ENCODE measurements at places on chromosomes 2 and 18. TPM values are rescaled to one million over a fixed set of nuclear protein-coding genes. Genes with fewer than 3 reads are reported as not detected.

- DNase-seq = no peak
These were observed 102.7 kb downstream of the CSRNP3 start for GRCh38 chr2:165572151-165572550.

GRCh38 chr2:214127170-214127569 is 283.7 kb upstream of the VWC2L start:
- no peak for DNase-seq

The C2orf80 gene
- total RNA-seq = not detected

- no peak for DNase-seq
These were observed 177.2 kb downstream of the MYO3B start for GRCh38 chr2:170354855-170355780.

- DNase-seq = no peak
These were observed 6.2 kb downstream of the MBD2 start for GRCh38 chr18:54218299-54218698.

DNA sequence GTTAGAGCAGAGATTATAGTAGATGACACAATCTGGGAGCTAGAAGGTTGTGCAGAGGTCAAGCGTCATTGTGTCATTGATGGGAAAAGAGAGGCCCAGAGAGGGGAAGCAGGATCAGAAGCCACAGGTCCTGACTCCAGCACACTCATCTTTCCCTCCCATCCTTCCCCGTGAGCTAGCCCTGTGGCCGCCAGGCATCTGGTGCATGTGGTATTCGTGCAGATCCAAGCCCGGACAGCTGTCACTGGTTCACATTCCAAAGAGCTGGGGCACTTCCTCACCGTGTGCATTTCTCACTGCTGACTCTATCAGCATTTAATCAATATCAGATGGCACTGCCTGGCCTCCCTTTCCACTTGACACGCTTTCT is 94.1 kb upstream of the THOC1 start:
- peak; percentile 98 for DNase-seq

DNA sequence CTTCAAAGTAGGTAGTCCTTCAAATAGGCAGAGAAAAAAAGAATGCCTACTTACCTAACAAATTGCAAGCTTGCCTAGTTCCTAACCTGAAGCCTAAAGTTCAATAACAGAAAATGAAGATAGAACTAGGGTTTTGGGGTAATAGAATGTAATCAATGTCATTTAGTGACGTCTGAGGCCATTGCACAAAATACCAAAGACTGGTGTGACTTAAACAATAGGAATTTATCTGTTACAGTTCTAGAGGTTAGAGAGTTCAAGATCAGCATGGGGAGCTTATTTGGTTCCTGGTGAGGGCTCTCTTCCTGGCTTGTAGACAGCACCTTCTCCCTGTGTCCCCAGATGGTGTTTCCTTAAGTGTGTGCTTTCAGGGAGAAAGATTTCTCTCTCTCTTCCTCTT is 4.7 kb upstream of the NPC1 start:
- peak; percentile 45 for DNase-seq

DNA sequence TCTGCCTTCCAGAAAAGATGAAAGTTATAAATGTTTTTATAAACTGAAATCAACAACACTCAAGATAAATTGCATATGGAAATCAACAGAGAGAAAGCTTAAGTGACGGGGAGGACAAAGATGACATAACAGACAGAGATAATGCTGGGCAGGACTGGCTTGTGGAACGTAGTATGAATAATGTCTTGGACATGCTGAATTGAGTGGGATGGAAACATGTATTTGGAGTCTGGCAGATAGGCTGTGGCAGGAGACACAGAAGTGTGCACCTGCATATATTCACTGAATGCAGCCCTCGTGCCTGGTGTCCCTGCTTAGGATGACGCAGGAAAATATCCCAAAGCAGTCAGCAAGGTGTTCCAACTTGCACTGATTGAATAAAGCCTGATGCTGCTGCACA is 318.2 kb downstream of the CBLN2 start:
- no peak for DNase-seq

The ALPP gene
- not detected for total RNA-seq

The SH3RF3 gene
- total RNA-seq = 5.2 TPM

The PKDCC gene
- total RNA-seq = 9.9 TPM

- DNase-seq = no peak
These were observed 520.0 kb downstream of the TXNL1 start for GRCh38 chr18:56118422-56118821.

DNA sequence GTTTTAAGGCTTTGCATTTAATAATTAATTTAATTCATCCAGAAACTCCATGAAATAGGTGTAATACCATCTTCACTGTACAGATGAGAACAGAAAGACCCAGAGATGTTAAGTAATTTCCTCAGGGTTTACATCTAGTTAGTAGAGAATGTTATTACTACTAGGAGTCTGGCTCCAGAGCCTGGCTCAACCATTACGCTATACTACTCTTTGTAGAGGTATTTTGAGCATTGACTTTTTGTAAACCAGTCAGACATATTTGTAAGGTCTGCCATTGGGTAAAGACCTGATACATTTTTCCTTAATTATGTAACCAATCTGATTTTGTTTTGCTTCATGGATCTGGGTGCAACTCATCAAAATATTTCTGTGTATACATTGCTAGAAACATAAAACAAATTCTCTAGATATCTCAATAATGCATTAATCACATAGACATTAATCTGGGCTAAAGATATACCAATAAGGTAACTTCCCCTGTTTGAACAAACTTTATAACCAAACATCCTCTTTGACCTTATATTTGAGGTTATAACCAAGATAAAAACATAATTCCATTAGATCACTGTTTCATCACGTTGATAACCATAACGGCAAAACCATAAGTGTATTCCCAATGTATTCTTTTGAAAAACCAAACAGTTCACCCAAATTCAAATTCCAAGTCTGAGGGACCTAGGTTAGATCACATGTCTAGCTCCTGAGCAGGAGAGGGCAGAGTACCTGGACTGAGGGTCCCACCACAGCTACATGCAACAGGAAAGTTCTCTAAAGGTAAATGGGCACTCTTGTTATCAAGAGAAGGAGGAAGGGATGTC is 135.0 kb downstream of the IKZF2 start:
- DNase-seq = no peak

GRCh38 chr18:54914816-54915215 is 44.4 kb downstream of the CCDC68 start:
- DNase-seq = no peak

DNA sequence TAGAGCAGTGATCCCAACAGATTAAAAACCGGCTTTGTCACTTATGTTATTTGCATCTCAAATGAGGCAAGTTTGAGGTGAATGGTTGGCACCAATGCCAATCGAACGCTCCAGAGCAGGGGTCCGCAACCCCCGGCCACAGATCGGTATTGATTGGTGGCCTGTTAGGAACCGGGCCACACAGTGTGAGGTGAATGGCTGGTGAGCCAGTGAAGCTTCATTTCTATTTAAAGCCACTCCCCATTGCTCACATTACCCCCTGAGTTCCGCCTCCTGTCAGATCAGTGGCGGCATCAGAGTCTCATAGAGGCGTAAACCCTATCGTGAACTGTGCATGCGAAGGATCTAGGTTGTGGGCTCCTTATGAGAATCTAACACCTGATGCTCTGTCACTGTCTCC is 132.0 kb downstream of the TMEM182 start:
- no peak for DNase-seq

DNA sequence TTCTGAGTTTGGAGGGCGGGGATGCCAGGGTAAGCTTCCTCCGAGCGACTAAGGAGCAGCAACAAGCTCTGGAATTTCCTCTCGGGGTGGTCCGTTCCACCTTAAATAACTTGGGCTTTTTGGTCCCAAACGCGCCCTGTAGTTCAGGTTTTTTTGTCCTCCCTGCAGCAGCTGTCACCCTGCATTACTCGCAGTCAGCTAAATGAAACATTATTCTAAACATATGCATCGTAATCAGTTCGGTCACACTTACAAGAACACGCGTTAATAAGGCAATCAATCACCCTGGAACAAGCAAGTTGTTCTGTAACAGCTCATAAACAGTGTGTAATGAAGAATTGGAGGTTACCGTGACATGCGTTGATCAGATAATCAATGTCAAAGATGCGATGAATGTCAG is 8.3 kb downstream of the EVX2 start:
- DNase-seq = no peak

GRCh38 chr2:221911321-221911720 is 339.2 kb upstream of the EPHA4 start:
- no peak for DNase-seq

The RAB27B gene
- total RNA-seq = 0.54 TPM

The SLC9A2 gene
- not detected for total RNA-seq

- no peak for DNase-seq
These were observed 198.9 kb downstream of the BCL2 start for GRCh38 chr18:63120620-63121019.

The UGT1A8 gene
- not detected for total RNA-seq

DNA sequence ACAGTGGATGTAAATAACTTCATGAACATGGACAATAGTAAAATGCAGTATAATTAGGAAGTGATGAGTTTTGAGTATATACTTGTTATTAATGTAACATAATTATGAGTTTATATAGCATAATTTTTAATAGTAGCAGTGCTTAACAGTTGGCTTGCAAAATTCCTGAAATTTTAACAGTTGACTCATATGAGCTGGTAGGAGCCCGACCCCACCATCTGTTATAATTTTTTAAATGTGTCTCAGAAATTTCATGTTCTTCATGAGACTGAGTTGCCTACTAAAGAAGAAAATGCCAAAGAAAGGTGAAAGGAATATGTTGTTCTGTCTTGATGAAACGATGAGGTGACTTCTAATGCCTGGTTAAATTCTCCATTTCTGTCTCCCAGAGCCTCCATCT is 62.6 kb downstream of the ITGB1BP1 start:
- DNase-seq = peak; percentile 57

GRCh38 chr18:77045677-77046076 is 86.9 kb downstream of the MBP start:
- no peak for DNase-seq

GRCh38 chr2:61006486-61007105 is 10.9 kb upstream of the PEX13 start:
- no peak for DNase-seq

- DNase-seq = no peak
These were observed 124.5 kb downstream of the CTIF start for GRCh38 chr18:48663096-48663930.

DNA sequence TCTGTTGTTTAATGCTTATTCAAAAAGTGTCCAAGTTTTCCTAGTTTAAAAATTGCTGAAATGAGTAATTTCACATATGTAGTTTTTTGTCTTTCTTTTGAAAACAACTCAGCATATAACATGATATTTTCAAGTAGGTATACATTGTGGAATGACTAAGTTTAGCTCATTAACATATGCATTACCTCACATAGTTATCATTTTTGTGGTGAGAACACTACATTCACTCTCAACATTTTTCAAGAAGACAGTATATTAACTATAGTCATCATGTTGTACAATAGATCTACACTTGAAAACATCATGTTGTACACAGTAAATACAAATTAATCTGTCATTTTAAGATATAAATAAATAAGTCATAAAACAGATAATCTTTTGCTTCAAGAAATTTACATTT is 340.0 kb downstream of the CCDC85A start:
- DNase-seq = no peak

GRCh38 chr2:241637018-241637794 is at the start of the genes ATG4B and THAP4:
Gene ATG4B, plus strand, starts transcription at chr2:241637693. Its CDS starts 22 bp downstream, at chr2:241637715.
Gene THAP4, minus strand, starts transcription at chr2:241637158. Its CDS starts 141 bp downstream, at chr2:241637017.
- DNase-seq = peak; percentile 93

GRCh38 chr2:237547841-237548416 is 18.4 kb upstream of the PRLH start:
- no peak for DNase-seq

- DNase-seq = peak; percentile 93
These were observed 264.3 kb upstream of the RASGRP3 start for GRCh38 chr2:33212151-33212550.

DNA sequence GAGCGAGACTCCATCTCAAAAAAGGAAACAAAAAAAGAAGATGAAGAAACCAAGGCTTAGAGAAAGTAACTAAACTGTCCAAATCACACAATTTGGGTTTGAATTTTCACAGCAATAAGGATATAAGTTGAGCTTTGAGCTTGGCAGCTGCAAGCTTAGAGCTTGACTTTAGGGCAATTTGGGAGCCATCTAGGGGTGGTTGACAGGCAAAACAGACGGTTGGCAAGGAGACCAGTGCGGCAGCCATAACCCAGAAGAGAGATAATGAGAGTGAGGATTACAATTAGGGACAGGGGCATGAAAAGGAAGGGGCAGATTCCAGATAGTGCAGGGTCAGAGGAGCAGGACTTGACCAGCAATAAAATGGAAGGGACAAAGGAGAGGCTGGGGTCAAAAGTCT is 382.2 kb upstream of the HNRNPA3 start:
- peak; percentile 13 for DNase-seq

DNA sequence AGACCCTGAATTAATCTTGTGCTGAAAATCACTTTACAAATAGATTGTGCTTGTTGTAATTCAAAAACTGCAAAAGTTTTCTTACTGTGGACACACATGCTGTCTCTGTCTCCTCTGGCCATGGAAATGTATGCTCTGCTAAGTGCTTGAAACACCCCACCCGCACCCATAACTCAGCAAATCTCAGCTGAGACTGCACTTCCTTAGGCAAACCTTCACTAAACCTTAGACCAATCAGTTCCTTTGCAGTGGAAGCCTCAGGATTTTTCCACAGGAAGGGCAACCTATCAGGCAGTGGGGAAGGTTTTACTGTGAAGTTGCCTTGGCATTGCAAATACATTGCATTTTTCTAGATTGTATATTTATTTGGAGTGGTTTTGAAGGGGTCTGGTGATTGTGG is 62.2 kb upstream of the PLA2R1 start:
- no peak for DNase-seq

DNA sequence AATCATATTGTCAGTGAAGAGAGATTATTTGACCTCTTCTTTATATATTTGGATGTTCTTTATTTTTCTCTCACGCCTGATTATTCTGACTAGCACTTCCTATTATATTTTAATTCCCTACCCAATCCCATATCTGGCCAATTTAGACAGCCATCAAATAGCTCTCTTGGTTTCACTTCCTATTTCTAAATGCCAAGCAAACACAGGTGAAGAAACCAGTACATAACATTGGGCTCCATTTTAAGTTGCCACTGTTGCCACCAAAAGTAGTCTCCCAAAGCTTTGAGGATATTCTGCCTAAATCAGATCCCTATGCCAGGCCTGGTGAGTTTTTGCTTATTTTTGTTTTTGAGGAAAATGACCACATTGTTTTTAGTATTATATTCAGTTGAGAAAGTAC is 547.0 kb downstream of the MBD2 start:
- no peak for DNase-seq

The REG3G gene
- total RNA-seq = not detected

The MC2R gene
- total RNA-seq = not detected

- peak; percentile 92 for DNase-seq
These were observed 160.4 kb downstream of the NUP35 start for GRCh38 chr2:183284606-183285005.

GRCh38 chr2:166958986-166959481 is 70.8 kb downstream of the XIRP2 start:
- DNase-seq = no peak

The WDFY1 gene
- total RNA-seq = 81.2 TPM

The PDCL3 gene
- total RNA-seq = 11.1 TPM

DNA sequence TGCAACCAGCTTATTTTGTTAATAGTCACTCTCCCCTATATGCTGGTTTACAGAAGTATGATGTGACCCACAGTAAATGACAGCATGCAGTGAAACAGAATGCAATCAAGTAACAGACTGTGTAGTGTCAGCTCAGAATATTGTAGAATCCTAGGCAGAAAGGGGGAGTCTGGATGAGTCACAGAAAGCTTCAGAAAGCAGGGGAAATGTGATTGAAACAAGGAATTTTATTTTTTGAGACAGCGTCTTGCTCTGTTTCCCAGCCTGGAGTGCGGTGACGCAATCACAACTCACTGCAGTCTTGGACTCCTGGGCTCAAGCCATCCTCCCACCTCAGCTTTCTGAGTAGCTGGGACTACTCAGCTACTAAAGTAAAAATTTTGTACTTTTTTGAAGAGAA is 219.9 kb upstream of the FBXO11 start:
- peak; percentile 66 for DNase-seq

The C2orf92 gene
- total RNA-seq = 3.4 TPM

All from GM23248 (cell line).